ENCODE measurements at places on chromosomes 2 and 18. TPM values are rescaled to one million over a fixed set of nuclear protein-coding genes. Genes with fewer than 3 reads are reported as not detected.

Gene LYG2
- polyA plus RNA-seq, result not detected

Gene MAP3K19
- not detected for polyA plus RNA-seq

Gene TGFA
- 1.1 TPM for polyA plus RNA-seq

Gene TAF1B
- polyA plus RNA-seq, result 3.8 TPM

Gene CABYR
- polyA plus RNA-seq, result 0.28 TPM

Gene SALL3
- polyA plus RNA-seq, result not detected

Gene IFIH1
- polyA plus RNA-seq, result 5.5 TPM

Gene FHOD3
- polyA plus RNA-seq, result not detected

Gene IL36A
- not detected for polyA plus RNA-seq

Gene BOLL
- not detected for polyA plus RNA-seq

Gene ACTG2
- polyA plus RNA-seq, result 0.46 TPM

Gene CNGA3
- polyA plus RNA-seq, result not detected

Gene PLB1
- polyA plus RNA-seq, result 0.58 TPM

Gene LRRC30
- polyA plus RNA-seq, result not detected

Gene ALPP
- not detected for polyA plus RNA-seq

Gene SIX2
- polyA plus RNA-seq, result not detected

Gene CHRNG
- not detected for polyA plus RNA-seq

Gene RTP5
- not detected for polyA plus RNA-seq

Gene ANKRD53
- polyA plus RNA-seq, result 0.46 TPM

Measured in liver (tissue), 10 donors.